CD8-positive, alpha-beta memory T cell (primary cell): ENCODE measurements at places on chromosomes 1 and 21. TPM values are rescaled to one million over a fixed set of nuclear protein-coding genes. Genes with fewer than 3 reads are reported as not detected.

IVL gene
- total RNA-seq = not detected

NID1 gene
- total RNA-seq = 0.09 TPM

DNA sequence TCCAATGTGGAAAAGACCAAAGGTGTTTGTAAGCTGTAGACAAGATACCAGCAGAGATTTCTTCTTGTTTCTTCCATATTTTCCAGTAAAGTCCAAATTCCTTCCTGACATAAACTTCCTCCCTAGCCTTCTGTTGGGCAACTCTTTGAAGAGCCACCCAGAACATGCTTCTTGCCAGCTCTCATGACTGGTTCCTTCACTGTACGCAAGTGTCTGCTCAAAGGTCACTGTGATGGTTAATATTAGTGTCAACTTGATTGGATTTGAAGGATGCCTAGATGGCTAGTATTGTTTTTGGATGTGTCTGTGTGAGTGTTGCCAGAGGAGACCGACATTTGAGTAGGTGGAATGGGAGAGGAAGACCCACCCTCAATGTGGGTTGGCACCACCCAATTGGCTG, 416.6 kb upstream of the RUNX1 start:
- no peak for DNase-seq
- no peaks in the 10 kb centered on the region for H3K36me3 ChIP-seq
- H3K27ac ChIP-seq = no peak overlapping the region
- no peak overlapping the region for H3K4me3 ChIP-seq
- H3K27me3 ChIP-seq = no peaks in the 10 kb centered on the region
- H3K4me1 ChIP-seq = no peaks in the 10 kb centered on the region

- no peaks in the 10 kb centered on the region for H3K4me1 ChIP-seq
- H3K27me3 ChIP-seq = no peaks in the 10 kb centered on the region
- H3K36me3 ChIP-seq = peaks cover 27% of the 10 kb centered on the region
Measured at GRCh38 chr1:67040405-67040804, 13.5 kb downstream of the SLC35D1 start.

DNA sequence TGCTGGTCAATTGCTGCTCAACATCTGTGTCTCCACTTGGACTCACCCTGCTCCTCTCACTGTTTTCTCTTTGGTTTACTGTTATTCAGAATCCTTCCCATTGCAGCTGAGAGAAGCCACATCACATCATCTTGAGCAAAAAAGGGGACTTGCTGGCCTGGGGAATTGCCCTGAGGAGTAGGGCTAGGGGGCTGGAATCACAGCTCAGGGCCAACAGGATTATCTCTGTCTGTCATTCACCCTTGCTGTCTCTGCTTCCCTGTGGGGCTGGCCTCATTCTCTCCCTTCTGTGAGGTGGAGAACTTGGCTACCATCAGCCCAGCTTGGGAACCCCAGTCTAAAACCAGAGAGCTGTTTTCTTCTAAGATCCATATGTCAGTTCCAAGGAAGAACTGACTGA, 140.7 kb upstream of the WNT4 start:
- no peaks in the 10 kb centered on the region for H3K27me3 ChIP-seq
- no peak for DNase-seq
- H3K4me3 ChIP-seq = no peak overlapping the region
- no peak overlapping the region for H3K27ac ChIP-seq

DNA sequence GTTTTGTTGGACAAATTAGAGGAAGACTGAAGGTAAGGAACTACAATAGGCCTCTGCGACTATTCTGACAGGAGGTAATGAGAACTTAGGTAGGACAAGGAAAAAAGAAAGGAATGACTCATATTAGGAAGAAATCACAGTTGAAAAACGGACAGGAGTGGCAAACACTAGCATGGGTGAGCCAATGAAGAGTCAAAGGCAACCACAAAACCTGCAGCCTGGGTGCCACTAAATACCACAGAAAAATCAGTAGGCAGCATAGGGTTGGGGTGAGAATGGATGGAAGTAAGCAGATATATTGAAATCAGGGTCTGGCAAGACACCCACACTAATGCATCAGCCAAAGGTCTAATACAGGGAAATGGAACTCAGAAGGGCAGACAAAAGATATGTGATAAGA, 10.0 kb downstream of the RBM34 start:
- peaks cover 1% of the 10 kb centered on the region for H3K4me1 ChIP-seq
- no peak overlapping the region for H3K4me3 ChIP-seq
- H3K27ac ChIP-seq = no peak overlapping the region
- DNase-seq = no peak

DNA sequence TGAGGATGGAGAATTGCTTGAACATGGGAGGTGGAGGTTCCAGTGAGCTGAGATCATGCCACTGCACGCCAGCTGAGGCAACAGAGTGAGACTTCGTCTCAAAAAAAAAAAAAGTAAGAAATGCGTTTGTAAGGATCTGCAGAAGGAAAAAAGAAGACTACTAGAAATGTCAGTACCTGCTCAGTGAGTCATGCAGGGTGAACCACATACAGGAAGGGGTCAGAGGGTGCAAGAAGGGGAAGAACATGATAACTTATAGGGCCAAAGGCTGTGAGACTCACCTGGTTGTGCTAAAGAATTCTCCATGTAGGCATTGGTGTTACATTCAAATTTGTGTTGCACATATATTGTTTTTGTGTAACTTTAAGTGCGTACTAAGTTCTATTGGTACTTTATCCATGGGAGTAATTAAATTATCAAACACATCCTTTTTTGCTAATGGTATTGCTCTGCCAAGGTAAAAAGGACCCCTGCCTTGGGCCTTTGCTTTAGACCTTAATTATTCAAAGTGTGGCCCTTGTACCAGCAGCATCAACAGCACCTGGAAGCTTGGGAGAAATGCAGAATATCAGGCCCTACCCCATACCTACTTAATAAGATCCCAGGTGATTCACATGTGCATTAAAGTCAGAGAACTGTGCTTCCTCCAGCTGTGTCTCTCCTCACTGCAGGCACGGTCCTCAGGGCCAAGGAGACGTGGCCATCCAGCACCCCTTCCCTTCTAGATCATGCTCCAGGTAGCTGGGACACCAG, 96.4 kb upstream of the PPP2R5A start:
- H3K27me3 ChIP-seq = no peaks in the 10 kb centered on the region
- H3K27ac ChIP-seq = no peak overlapping the region
- DNase-seq = no peak
- H3K36me3 ChIP-seq = no peaks in the 10 kb centered on the region
- H3K4me3 ChIP-seq = no peak overlapping the region
- peaks cover 19% of the 10 kb centered on the region for H3K4me1 ChIP-seq

- no peak overlapping the region for H3K27ac ChIP-seq
- H3K27me3 ChIP-seq = no peaks in the 10 kb centered on the region
- H3K4me3 ChIP-seq = no peak overlapping the region
- H3K4me1 ChIP-seq = peaks cover 19% of the 10 kb centered on the region
- no peak for DNase-seq
Measured at GRCh38 chr1:11788549-11789053, 17.2 kb downstream of the MTHFR start.

- H3K4me1 ChIP-seq = peaks cover 30% of the 10 kb centered on the region
- H3K27ac ChIP-seq = no peak overlapping the region
- H3K4me3 ChIP-seq = no peak overlapping the region
- no peaks in the 10 kb centered on the region for H3K27me3 ChIP-seq
- DNase-seq = no peak
Measured at GRCh38 chr1:107900090-107900945, 64.7 kb downstream of the VAV3 start.

DNA sequence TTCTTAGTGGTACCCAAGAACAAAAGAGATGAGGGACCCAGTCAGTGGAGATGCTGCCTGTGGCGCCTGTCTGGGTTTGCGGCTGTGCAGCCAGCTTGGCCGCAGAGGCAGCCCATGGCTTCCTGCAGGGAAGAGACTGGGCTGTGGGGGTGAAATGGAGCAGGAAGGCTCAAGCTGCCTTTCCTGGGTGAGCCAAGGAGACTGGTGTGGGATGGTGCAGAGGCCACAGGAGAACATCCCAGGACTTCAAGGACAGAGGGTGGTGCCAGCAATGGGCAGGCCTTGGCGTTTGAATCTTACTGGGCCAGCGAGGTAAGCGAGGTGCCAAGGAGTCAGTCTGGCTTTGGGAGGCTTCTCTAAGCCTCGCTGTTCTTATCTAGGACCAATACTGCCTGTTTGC, 26.4 kb downstream of the KCNA10 start:
- H3K27me3 ChIP-seq = no peaks in the 10 kb centered on the region
- no peak overlapping the region for H3K4me3 ChIP-seq
- no peaks in the 10 kb centered on the region for H3K36me3 ChIP-seq
- no peak for DNase-seq

ZNF692 gene
- total RNA-seq = 56.0 TPM

DNA sequence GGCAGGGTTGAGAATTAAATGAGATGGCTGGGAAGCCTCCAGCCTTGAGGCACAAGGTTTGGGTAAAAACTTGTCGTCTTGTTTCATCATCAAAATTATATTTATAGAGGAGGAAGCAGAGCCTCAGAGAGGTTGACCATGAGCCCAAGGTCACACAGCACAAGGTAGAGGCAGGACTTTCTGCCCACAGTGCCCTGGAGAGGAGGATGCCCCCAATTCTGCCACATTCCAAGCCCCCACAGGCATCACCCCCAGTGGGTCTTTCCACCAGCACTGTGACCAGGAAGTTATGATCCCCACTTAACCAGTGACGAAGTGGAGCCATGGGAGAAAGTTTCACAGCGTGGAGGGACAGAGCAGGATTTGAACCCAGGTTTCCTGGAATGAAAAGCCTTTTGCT, 400.0 kb downstream of the MATN1 start:
- no peaks in the 10 kb centered on the region for H3K36me3 ChIP-seq

IFI16 gene
- total RNA-seq = 175 TPM
